ENCODE measurements at places on chromosomes 5 and 9.

DNA sequence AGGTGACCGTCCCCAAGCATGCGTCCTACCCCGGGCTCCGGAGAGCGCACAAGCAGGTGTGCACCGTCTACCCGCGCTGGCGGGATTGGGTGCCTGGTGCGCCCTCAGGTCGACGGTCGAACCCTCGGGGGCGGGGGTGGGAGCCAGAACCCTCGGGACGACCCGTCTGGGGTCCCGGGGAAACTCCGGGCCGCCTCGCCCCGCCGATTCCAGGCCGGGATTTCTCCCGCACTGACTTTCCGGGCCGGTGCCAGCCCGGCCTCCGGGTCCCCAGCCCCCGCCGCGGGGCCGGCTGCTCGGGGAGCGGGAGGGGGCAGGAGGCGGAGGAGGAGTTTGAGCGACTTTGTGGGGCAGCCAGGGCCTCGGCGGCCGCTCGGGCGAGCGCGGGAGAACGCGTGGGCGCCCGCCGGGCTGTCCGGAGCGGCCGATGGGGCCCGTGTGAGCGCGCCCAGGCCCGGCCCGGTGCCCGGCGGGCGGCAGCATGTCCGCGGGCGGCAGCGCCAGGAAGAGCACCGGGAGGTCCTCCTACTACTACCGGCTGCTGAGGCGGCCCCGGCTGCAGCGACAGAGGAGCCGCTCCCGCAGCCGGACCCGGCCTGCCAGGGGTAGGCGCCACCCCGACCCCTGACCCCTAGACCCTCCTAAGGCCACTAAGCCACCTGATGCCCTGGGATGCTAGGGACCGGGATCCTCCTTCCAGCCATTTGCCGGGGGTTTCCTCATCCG is at the start of gene DAB2IP:
DAB2IP (plus strand) TSS at position 340 of the 726 bp plus-strand sequence; CDS start at position 482, 142 bp downstream.
- DNase-seq = peak; percentile 88

DNA sequence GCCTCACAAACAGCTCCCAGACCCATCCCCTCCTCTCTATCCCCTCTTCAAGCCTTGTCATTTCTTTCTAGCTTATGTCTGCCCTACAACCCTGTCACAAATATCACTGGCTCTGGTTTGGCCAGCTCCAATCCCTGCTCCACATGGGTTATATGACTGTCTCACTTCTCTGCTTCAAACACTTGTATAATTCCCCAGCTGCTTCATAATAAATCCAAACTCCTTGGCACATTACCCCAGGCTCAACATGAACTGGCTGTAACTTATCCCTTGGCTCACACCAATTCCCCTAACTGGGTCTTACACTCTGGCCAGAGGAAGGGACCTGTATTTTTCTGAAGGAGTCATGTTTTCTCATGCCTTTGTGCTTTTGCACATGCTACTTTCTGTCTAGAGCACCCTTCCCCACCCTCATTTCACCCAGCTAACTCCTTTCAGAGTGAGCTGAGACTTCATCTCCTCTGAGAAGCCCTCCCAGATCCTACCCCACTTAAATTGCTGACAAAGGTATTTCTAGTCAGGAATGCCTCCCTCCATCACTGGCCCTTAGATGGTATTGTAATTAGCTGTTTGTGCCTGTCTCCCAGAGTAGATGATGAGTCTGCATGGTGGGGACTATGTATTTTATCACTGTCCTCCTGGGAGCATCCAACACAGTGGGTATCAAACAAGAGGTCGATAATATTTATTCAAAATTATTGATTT is 5.3 kb downstream of the PRXL2C start:
- no peak for DNase-seq

- no peak for DNase-seq
Measured at GRCh38 chr5:36373527-36374086, 71.9 kb upstream of the RANBP3L start.

DNA sequence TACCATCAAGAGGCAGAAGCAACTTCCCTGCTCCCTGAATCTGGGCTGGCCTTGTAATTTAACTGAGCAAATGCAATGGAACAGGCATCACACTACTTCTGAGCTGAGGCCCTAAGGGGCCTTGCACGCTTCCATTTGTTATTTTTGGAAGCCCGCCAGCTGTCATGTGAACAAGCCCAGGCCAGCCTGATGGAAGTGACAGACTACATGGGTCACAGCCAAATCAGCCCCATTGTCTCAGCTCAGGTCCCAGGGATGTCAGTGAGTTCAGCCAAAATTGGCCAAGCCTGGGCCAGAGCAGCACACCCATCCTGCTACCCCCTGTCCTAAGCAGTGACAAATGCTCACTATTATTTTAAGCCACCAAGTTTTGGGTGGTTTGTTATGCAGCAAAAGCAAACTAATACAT is 72.8 kb downstream of the PRRT1B start:
- DNase-seq = no peak

GRCh38 chr9:120152295-120152694 is 427.7 kb downstream of the CDK5RAP2 start:
- DNase-seq = no peak

GRCh38 chr5:177035976-177036375 is 13.5 kb downstream of the ZNF346 start:
- DNase-seq = no peak

GRCh38 chr5:82717738-82718137 is 359.5 kb downstream of the TMEM167A start:
- no peak for DNase-seq

Measured in osteocyte (in vitro differentiated cells).